ENCODE measurements at places on chromosomes 7 and 10.

- DNase-seq: no peak
- H3K4me1 ChIP-seq: no peaks in the 10 kb centered on the region
- H3K27ac ChIP-seq: no peak overlapping the region
- H3K27me3 ChIP-seq: no peaks in the 10 kb centered on the region
- H3K4me3 ChIP-seq: no peak overlapping the region
Measured at GRCh38 chr10:43863859-43864591, 215.3 kb upstream of the ZNF32 start.

DNA sequence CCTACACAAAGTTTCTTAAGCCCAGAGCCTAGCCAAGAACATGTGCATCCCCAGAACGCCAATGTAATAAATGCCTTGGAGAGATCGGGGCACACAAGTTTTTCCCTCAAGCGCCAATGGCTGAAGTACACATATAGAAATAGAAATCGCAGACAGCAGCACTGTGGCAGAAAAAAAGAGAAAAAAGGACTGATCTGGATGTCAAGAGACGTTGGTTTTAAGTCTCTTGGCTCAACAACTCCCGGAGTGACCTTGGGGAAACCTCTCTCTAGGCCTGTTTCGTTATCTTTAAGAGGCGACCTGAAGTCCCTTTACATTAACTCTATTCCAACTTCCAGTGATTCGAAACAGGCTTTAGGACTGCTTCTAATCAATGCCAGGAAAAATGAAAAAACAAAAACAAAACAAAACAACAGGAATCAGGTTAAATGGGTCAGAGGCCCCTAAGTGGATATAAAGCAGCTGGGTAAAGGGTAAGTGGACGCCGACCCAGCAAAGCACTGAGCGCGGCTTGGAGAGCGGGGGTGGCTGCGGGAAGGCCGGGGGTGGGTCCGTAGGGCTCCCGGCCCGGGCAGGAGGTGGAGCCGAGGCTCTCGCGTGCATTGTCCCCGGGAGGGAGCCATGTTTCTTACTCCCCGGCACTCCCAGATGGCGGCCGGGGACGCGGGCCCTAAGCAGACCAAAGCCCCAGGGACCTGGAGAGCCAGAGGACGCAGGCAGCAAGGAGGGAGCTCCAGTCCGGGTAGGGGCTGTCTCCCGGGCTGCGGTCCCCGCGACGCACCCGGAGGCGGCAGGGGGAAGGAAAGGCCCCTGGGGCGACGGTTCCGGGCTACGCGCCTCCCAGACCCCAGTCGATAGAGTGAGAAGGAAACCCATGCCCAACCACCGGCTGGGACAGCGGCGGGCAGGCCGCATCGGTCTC lies 757 bp downstream of the EIF3A start:
- peak overlapping the region; percentile 87 for H3K4me3 ChIP-seq
- H3K36me3 ChIP-seq: peaks cover 39% of the 10 kb centered on the region
- DNase-seq: peak; percentile 75
- peak overlapping the region; percentile 85 for H3K27ac ChIP-seq
- peaks cover 18% of the 10 kb centered on the region for H3K4me1 ChIP-seq

GRCh38 chr10:118798231-118798662 lies 43.5 kb upstream of the CACUL1 start:
- no peak overlapping the region for H3K27ac ChIP-seq
- DNase-seq: no peak
- peaks cover 4% of the 10 kb centered on the region for H3K4me1 ChIP-seq
- H3K4me3 ChIP-seq: no peak overlapping the region

- peak overlapping the region; percentile 52 for H3K27ac ChIP-seq
- no peaks in the 10 kb centered on the region for H3K36me3 ChIP-seq
- peaks cover 13% of the 10 kb centered on the region for H3K4me1 ChIP-seq
- H3K4me3 ChIP-seq: no peak overlapping the region
- no peaks in the 10 kb centered on the region for H3K27me3 ChIP-seq
Measured at GRCh38 chr10:14397066-14397465, 66.3 kb upstream of the FRMD4A start.

GRCh38 chr7:80883154-80884025 lies 35.5 kb downstream of the SEMA3C start:
- H3K27ac ChIP-seq: peak overlapping the region; percentile 98
- peaks cover 42% of the 10 kb centered on the region for H3K4me1 ChIP-seq
- DNase-seq: peak; percentile 64
- peaks cover 26% of the 10 kb centered on the region for H3K36me3 ChIP-seq
- H3K4me3 ChIP-seq: no peak overlapping the region
- H3K27me3 ChIP-seq: no peaks in the 10 kb centered on the region
